NCI-H1930 (cell line): ENCODE measurements at places on chromosomes 4 and X.

DNA sequence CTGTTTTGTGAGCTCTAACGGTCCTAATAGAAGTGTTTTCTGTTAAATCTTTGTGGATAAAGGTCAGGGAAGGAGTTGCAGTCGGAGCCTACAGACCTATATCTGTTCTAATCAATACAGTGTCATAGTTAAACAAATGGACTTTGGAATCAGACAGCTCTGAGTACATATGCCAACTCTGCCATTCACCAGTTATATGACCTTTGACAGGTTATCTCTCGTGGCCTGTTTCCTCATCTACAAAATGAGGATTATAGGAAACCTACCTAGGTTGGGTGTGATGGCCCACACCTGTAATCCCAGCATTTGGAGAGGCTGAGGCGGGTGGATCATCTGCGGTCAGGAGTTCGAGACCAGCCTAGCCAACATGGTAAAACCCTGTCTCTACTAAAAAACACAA is 89.7 kb downstream of the MID1IP1 start:
- no peak for DNase-seq

DNA sequence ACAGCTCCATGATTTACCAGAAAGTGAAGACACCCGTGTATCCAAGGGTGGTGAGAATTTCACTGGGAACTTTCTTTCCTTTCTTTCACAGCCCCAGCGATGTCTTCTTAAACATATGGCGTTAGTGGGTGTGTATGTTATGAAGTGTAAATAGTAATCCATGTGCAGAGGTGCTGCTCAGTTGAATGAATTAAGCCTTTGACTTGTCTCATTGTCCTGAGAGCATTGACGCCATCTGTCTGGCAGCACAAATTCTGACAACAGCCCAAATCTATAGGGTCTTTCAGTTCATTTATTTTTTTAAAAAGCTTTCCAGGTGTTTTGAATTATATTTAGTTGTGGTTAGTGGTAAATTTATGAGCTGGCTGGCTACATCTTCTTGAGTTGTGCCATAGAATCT is 69.4 kb downstream of the CLCN5 start:
- no peak for DNase-seq

DNA sequence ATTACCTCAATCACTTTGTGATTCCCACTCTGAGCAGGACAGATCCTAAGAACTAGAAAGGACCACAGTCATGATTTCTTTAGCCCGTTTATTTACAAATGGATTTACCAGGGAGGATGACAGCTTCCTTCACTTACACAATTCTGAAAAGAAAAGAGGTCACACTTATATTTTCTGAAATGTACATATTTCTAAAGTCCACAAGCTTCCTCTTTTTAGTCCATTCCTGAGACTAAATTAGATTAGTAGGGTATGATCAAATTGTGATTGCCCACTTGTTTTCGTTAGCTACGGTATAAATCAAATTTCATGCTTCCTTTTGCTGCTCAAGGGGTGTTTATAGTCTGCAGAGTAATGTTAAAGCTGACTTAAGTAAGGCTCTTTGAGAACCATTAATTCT is 7.6 kb upstream of the AMELX start:
- no peak for DNase-seq

- no peak for DNase-seq
Measured at GRCh38 chr4:111678479-111678878, 466.8 kb upstream of the FAM241A start.

GRCh38 chr4:115110191-115111181 is 2.9 kb downstream of the NDST4 start:
- peak; percentile 79 for DNase-seq

- DNase-seq, result no peak
Measured at GRCh38 chr4:178349601-178350000, 907.4 kb upstream of the AGA start.

DNA sequence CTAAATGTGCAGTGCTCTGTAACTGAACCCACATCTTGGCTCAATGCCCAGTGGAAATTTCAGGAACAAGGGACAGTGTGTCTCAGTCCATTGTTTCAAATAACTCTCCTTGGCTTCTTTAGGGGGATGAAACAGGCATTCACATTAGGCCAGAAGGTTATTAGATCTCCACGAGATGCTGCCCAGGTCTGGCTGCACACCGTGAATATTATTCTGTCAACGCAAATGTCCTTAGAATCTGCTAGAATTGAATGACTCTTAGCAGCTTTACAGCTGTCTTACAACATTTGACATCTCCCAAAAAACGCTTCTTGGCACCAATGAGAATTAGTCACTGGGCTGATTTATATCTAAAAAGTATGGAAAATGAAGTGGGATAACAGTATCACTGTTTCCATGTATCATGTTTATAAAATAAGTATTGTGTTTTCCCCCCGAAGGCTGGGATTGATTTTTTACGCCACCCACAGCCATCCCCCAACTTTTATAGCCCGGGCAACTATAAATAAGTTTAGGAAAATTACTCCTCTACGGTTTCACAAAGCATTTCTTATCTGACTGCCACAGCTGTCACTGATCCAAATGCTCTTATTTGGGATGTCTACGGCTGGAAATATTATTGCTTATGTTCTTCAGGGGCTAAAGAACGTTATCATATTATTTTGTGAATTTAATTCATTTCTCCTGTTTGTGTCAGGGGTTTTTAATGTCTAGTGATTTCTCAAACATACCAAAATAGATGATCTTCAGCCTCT is 559.7 kb upstream of the FAT1 start:
- DNase-seq, result no peak

GRCh38 chrX:104195489-104196084 is 29.3 kb downstream of the FAM199X start:
- peak; percentile 19 for DNase-seq
